HT1080 (cell line): ENCODE measurements at places on chromosomes 13 and 19. TPM values are rescaled to one million over a fixed set of nuclear protein-coding genes. Genes with fewer than 3 reads are reported as not detected.
A peak's percentile ranks its signal among the peaks of the same experiment; 100 is the strongest.

- DNase-seq = no peak
Observed at GRCh38 chr13:74006666-74007065, 127.5 kb downstream of the KLF12 start.

GRCh38 chr19:46270521-46271256 lies 26.2 kb upstream of the HIF3A start:
- no peak for DNase-seq

The SMIM24 gene
- total RNA-seq = not detected in 2 replicates

- no peak for DNase-seq
Observed at GRCh38 chr19:11246941-11247340, 7.5 kb downstream of the ANGPTL8 start.

The ZNF417 gene
- total RNA-seq = 5.4 and 6.7 TPM in 2 replicates

The RUVBL2 gene
- 498 and 522 TPM in 2 replicates for total RNA-seq

The ZNF793 gene
- 0.19 TPM in 1 of 2 replicates, not detected in the other for total RNA-seq

The ZNF414 gene
- 4.1 and 8.5 TPM in 2 replicates for total RNA-seq

GRCh38 chr13:82688400-82688994 lies 1193.8 kb downstream of the SLITRK1 start:
- DNase-seq = peak; percentile 30

The LAIR2 gene
- total RNA-seq = not detected in 2 replicates

The ZSCAN18 gene
- 0.30 and 0.71 TPM in 2 replicates for total RNA-seq

The ZNF737 gene
- total RNA-seq = 0.07 and 0.96 TPM in 2 replicates

DNA sequence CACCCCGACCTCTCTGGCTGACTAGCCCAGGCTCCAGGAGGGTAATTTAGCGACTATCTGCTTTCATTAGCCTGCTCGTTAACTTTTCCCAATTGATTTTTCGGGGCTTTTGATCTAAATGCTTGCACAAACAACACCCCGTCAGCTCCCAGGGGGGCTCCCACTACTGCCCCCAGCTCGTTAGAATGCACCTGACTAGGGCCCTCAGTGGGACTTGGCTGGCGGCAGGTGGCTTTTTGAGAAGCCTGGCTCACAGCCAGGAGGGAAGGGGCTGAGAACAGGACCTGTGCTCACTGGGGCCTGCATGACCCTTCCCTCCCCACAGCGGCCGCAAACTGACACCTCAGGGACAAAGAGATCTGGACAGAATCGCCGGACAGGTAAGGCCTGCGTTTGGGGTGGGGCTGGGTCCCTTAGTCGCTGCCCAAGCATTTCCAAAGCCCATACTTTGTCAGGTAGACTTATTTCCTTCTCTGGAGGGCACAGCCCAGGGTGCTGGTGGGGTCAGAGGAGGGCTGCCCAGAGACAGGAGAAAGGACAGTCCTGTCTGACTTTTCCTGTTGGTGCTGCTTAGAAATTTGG lies 7.6 kb upstream of the CD79A start:
- no peak for DNase-seq

The CEACAM21 gene
- not detected in 2 replicates for total RNA-seq

The KLK3 gene
- not detected in 2 replicates for total RNA-seq

GRCh38 chr19:34960103-34960805 lies 3.8 kb downstream of the ZNF792 start:
- peak; percentile 99 for DNase-seq

DNA sequence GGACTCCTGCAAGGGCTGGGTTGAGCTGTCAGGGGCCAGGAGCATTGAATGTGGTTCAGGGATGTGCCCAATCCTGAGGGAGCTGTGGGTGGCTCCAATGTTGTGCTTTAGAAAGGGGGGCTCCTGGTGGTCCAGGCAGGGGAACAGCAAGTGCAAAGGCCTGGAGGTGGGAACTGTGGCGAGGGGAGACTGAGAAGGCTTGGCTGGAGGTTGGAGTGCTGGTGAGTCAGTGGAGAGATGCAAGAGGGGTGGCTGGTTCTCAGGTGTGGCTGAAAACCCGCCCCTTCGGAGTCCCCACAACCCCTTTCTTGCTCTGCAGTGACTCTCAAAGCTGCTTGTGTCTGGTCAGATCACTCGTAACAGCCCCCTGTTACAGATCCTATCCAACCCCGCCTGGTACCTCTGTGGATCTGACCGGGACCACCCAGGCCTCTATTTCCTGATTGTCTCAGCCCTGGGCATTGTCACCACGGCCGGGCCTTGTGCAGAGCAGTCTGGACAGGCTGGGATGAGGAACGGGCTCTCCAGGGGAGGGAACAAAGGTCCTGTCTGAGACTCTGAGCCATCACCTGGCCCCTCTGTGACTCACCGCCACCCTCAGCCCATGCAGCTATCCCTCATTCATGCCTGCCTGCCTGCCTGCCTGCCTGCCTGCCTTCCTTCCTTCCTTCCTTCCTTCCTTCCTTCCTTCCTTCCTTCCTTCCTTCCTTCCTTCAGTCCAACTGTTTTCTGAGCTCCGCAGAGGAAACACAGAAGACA lies 1.4 kb upstream of the KCNN1 start:
- no peak for DNase-seq

The PTPRS gene
- 0.27 and 1.9 TPM in 2 replicates for total RNA-seq

DNA sequence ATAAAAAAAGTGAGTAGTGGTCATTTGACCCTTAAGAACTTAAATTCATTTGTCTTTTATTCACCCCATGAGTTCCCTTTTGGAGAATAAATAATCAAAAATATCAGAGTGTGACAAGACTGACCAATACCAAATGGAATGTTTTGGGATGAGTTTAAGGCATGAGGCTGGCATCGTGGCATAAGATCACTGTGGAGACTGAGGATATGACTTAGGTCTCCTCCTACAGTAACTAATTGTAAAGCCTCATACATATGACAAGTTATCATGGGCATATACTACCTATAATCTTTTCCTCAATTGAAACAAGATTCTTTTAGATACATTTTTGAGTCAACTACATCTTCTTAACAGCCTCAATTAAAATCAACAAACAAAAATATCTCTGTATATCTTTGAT lies 782.0 kb downstream of the SLITRK1 start:
- DNase-seq = no peak

The TNFSF9 gene
- 35.7 and 45.9 TPM in 2 replicates for total RNA-seq

DNA sequence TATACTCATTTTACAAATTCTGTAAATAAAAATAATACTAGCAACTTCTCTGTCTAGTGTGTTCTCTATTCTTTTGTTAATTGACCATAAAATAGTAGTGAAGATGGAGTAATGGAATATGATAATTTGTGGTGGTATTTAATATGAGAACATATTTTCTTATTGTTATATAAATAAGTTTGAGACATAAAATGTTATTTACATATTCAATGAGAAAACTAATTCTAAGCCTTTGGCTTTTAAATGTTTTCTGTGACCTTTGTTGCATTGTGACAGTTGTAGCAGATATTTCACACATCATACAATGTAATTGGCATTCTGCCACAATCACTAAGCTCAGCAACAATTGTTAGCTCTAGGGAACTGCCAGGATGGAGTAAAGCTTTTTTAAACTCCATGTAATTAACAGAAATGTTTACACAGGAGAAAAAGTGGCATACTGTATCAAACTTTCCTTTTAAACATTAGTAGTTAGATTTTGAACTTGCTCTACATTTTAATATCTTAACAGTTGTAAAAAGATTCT lies 562.1 kb upstream of the PCDH9 start:
- DNase-seq = no peak

The GGACT gene
- total RNA-seq = 0.90 and 1.5 TPM in 2 replicates

DNA sequence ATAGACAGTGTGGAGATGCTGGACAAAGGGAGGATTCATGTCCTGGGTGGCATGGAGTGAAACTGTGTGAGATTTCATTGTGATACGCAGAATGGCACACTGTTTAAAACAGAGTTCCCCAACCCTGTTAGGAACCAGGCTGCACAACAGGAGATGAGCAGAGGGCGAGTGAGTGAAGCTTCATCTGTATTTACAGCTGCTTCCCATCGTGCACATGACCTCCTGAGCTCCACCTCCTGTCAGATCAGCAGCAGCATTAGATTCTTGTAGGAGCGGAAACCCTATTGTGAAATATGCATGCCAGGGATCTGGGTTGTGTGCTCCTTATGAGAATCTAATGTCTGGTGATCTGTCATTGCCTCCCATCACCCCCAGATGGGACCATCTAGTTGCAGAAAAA lies 72.5 kb downstream of the RAP2A start:
- peak; percentile 49 for DNase-seq
